Stimulated activated CD4-positive, alpha-beta T cell treated with anti-CD3 and anti-CD28 coated beads, Interleukin-4, amount 100 ng/mL, for 24 hours (primary cell): ENCODE measurements at places on chromosomes 2 and 18.

DNA sequence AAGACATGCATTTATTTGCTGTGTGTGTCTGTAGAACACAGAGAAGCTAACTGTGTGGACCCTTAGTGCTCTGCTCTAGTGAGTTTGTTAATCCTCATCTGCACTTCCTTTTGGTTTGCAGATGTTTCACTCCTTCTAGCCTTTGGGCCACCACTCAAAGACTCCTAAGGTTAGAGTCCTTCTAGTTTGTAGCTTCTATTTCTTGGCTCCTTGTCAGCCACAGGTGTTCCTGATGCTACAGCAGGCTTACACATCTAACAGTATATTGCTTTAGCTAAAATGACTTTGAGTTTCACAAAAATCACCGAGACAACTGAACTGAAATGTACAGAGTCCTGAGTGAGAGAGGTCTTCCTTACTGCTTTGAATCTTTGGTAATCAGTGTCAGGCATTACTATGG, 551.4 kb downstream of the NRXN1 start:
- DNase-seq, result no peak

- DNase-seq, result no peak
Measured at GRCh38 chr18:79856119-79857007, 58.6 kb downstream of the KCNG2 start.

DNA sequence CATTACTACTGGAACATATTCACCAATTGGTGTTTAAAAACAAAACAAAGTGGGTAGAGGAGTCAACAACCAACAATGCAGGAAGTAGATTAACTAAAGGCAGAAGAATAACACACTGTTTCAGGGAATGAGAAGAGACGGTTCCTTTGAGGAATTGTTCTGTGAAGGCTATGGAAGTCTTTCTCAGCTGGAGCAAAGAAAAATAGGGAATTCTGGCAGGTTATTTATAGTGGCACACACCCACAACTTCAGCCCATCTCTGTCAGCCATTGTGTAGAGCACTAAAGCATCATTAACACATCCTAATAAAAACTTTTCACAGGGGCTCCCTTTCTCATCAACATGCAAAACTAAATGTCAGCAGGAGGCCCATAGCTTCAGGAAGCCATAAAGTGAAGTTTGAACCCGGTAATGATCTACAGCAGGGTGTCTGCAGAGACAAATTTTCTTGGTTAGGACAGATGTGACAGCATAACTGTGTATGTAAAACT, 113.6 kb downstream of the CDH2 start:
- DNase-seq, result no peak

DNA sequence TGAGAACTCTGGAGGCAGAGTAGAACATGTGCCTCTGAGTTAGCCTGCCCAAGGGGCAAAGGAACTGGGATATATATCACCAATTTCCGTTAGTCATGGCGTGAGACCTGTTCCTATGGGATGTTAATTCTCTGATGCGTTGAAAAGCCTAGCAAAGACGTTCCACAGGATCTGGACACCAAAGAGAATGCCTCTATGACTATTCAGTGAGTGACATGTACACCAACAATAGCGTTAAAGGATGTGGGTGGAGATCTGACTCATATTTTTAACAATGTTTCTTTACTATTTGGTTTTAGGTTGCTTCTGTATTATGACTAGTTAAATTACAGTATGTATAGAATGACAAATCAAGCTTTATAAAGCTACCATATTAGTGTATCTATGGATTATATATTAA, 320.9 kb upstream of the MC4R start:
- DNase-seq, result no peak

- no peak for DNase-seq
Measured at GRCh38 chr2:196952936-196953335, 26.4 kb upstream of the PGAP1 start.

DNA sequence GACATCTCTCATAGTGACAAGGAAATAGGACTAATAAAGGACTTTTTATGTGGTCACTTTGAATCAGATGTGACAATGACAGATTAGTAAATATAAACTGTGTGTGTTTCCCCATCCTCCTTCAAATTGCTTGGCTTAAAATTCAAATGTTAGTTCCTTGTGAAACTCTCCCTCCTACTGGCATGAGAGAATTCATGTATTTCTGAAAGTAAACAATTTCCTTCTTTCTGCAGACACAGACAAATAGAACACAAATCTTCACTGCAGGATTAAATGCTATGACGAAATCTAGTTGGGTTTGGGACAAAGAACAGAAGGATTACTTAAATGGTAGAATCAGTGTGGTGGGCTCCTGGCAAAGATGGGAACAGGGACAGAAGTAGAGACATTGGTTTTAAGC, 328.7 kb upstream of the FAM98A start:
- DNase-seq, result no peak

GRCh38 chr2:172342078-172342477, 85.3 kb upstream of the ITGA6 start:
- DNase-seq, result no peak

GRCh38 chr2:131584380-131584779, 56.7 kb downstream of the CCDC74A start:
- no peak for DNase-seq

- no peak for DNase-seq
Measured at GRCh38 chr2:69018678-69019095, 5.7 kb downstream of the ANTXR1 start.

- no peak for DNase-seq
Measured at GRCh38 chr2:96097441-96097840, 18.9 kb downstream of the ADRA2B start.

DNA sequence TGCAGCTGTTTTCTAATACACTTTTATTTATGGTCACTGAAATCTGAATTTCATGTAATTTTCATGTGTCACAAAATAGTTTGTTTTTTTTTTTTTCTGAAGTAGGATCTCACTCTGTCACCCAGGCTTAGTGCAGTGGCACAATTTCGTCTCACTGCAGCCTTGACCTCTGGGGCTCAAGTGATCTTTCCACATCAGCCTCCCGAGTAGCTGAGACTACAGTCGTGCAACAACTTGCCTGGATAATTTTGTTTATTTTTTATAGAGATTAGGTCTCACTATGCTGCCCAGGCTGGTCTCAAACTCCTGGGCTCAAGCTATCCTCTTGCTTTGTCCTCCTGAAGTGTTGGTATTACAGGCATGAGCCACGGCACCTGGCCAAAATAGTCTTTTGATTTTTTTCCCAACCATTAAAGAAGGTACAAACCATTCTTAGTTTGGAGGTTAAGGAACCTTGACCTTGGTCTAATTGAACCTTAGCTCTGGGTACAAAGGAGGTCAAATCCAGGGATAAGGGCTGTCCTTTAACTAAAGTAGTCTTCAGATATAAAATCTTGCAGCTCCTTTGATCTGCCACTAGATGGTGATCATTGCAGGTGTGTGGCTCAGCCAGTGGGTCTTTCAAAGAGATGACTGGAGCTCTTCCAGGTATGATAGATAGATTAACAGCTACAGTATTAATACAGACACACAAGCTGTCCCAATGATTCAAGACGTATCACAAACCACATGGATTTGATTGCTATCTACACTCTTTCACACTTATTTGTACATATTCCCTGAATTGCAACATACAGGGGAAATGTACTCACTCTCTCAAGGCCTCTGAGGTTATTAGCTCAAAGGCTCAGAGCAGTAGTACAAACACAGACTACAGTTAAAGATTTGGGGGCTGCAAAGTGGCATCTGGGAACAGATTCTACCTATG, 4.7 kb upstream of the KRCC1 start:
- DNase-seq, result peak; percentile 35
